ENCODE measurements at places on chromosomes 16 and 17. TPM values are rescaled to one million over a fixed set of nuclear protein-coding genes. Genes with fewer than 3 reads are reported as not detected.

Gene NPIPB4
- total RNA-seq = 8.2 TPM

Gene CCL11
- not detected for total RNA-seq

Gene NAE1
- total RNA-seq = 148 TPM

- peak; percentile 67 for DNase-seq
These were observed 121.1 kb downstream of the SPACA3 start for GRCh38 chr17:33112763-33113162.

DNA sequence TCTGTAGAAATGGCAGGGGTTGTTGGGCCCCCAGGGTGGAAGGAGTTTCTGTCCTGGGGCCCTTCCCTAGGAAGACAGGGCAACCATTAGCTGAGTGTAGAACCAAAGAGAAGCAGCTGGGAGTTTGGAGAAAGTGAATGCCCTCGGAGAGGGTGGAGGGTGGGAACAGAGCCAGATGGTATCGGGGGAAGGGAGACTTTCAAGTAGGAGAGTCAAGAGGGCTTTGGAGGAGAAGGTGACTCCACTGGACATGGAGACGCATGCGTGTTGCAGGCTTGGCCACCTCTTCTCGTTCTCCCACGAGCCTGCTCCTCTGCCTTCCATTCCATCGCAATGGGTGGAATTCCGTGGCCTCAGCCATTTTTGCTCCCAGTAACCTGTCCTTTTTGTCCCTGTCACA lies 19.4 kb downstream of the SLC47A1 start:
- DNase-seq = no peak

GRCh38 chr17:10151667-10152496 lies 46.5 kb downstream of the GAS7 start:
- DNase-seq = peak; percentile 55

DNA sequence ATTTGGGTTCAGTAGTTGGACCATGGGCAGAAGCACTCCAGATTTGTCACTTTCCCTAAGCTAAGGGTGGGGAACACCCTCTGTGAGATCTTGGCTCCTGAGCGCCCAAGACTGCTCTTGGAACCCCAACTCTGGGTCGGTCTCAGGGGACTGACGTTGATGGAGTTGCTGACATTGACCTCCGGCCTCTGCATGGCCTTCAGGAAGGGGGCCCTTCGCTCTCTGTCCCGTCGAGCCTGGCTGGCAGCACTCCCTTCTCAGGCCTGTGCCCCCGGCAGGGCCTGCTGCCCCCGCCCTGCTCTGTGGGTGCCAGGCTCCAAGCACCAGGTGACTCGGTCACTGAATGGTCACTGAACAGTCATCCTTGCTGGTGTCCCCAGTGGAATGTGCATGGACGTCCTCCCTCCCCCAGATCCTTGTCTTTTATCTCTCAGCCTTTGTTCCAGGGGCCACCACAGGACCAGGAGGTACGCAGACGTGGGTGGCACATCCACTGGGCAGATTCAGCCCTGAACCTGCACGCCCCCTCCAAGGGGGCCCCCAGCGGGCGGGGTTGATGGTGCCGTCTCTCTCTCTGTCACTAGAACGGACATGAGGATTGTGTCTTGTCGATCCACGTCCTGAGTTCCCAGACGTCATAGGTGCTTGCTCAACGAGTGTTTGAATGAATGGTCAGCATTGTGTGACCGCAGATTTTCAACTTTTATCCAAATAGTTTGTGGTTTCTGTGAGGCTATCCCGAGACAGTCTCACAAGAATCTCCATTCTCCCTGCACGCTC lies 314.5 kb downstream of the SEC14L1 start:
- DNase-seq = no peak

Gene ADGRG1
- total RNA-seq = 4.9 TPM

GRCh38 chr16:46638947-46639925 lies 18.1 kb upstream of the SHCBP1 start:
- DNase-seq = no peak

GRCh38 chr17:81959362-81960129 lies 1.4 kb downstream of the NOTUM start:
- DNase-seq = peak; percentile 76

DNA sequence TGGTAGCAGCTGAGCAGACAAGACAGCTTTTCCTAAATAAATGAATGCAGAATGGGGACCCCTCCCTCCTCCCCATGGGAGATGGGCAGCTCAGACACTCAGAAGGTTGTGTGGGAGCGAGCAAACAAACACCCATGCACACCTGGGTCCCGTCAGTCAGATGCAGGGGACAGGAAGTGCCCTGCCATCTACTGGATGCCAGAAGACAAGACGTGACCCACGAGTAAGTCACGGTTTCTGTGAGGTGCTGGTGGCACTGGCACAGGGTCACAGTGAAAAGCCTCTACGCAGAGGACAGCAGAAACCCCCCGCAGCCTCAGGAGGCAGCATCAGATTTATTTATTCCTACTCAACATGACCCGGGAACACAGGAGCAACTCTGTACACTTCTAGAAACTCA lies 8.4 kb downstream of the HBQ1 start:
- no peak for DNase-seq

Gene FKBP10
- 123 TPM for total RNA-seq

GRCh38 chr17:2391597-2392251 lies 9.1 kb downstream of the MNT start:
- DNase-seq = no peak

DNA sequence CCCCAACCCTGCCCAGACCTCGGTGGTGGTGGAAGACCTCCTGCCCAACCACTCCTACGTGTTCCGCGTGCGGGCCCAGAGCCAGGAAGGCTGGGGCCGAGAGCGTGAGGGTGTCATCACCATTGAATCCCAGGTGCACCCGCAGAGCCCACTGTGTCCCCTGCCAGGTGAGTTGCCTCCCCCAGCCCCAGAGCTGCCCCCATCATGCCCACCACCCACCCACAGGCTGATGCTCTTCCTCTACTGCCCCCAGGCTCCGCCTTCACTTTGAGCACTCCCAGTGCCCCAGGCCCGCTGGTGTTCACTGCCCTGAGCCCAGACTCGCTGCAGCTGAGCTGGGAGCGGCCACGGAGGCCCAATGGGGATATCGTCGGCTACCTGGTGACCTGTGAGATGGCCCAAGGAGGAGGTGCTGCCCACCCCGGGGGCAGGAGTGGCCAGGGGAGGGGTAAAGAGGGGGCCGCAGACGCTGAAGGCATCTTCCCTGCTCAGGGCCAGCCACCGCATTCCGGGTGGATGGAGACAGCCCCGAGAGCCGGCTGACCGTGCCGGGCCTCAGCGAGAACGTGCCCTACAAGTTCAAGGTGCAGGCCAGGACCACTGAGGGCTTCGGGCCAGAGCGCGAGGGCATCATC lies 8.4 kb downstream of the GALK1 start:
- no peak for DNase-seq

GRCh38 chr17:83154311-83155127 lies 75.1 kb downstream of the METRNL start:
- no peak for DNase-seq

- DNase-seq = no peak
These were observed 46.1 kb downstream of the KCNJ16 start for GRCh38 chr17:70121126-70121525.

- DNase-seq = no peak
These were observed 1231.8 kb downstream of the CDH11 start for GRCh38 chr16:63890081-63890480.

- no peak for DNase-seq
These were observed 4.7 kb downstream of the CDC42EP4 start for GRCh38 chr17:73307130-73307529.

Gene GHDC
- total RNA-seq = 2.8 TPM

DNA sequence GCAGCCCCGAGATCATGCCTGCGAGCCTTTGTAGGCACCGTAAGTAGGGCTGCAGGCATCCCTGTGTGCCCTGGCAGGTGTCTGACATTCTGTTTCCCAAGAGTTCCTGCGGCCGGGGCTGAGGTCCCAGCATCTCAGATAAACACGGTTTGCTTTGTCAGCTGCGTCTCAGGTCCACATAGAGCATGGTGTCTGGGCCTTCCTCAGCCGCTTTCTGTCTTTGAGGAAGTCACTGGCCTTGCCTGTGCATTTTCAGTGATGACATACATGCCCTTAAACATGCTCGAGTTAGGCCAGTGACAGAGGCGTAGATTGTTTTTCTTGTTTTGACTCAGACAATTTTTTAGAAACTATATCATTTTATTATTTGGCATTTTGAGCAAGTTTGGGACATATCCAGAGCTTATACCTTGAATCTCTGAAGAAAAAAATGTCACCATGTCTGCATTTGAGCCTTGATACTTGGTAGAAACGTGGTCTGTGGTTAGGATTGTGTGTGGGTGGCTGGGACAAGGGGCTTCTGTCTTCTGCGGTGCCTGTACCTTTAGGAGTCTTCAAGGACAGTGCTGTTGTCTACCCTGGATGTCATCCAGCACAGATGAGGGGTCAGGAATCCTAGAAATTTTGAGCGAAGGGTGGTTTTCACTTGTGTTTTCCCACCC lies 105.8 kb downstream of the SNX29 start:
- no peak for DNase-seq

Gene VMO1
- total RNA-seq = not detected

Gene SPATA22
- total RNA-seq = not detected

Gene OR4D1
- total RNA-seq = not detected

GRCh38 chr16:67928561-67929364 lies 2.9 kb downstream of the CTRL start:
- peak; percentile 69 for DNase-seq

DNA sequence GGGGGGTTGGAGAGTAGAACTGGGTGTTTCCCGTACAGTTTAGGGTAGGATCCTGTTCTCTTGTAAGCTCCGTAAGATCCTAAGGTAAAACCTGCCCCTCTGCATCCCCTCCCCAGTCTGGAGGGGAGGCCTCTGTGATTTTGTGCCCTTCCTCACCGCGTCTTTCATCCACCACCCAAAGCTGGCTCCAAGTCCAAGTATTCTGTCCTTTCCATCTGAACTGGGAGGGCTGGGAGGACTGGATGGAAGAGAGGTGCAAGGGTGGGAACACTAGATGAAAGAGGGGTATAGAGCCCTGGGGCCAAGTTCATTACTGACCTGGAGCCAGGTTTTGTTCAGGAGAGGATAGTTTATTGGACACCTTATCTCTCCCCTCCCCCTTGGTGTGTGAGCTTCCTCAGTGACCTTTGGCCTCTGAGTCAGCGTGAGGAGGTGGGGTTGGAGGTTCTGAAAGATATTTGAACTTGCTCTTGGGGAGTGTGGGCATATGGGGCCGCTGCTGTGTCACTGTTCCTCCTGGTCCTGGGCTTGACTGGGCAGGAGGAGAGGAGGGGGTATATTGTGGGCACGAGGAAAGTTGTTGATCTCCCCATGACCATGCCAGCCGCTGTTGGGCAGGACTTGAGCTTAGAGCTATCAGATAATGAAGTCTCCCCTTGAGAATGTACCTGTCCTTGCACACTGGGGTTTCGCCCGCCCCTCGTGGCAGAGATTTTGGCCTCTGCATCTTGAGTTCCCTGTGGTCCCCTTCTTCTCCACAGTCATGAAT lies 1.6 kb downstream of the LASP1 start:
- peak; percentile 87 for DNase-seq

GRCh38 chr16:52928955-52929354 lies 123.7 kb downstream of the CHD9NB start:
- no peak for DNase-seq

DNA sequence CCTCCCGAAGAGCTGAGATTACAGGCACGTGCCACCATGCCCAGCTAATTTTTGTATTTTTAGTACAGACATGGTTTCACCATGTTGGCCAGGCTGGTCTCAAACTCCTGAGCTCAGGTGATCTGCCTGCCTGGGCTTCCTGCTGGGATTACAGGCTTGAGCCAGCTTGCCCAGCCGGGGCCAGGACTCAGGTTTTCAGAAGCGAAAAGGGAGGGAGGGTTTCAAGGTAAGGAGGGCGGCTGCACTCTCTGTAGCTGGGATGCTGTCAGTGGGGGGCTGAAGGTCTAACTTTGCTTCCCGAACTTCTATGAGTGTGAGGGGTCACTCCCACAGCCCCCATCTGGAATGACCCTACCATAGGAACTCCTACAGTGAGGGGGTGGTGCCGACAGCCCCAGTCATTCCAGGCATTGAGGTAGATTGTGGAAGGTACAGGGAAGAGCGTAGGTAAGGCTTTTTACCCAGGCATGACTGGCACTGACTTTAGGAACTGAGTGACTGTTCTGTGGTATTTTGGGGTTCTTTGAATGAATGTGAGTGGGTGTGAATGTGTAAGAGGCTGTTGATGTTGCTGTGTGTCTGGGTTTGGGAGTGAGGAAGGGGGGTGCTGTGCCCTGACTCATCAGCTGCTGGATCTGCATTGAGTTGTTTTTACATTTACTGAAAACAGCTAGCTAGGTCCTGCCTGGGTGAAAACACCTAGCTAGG lies 3.8 kb upstream of the C1QL1 start:
- DNase-seq = peak; percentile 78

DNA sequence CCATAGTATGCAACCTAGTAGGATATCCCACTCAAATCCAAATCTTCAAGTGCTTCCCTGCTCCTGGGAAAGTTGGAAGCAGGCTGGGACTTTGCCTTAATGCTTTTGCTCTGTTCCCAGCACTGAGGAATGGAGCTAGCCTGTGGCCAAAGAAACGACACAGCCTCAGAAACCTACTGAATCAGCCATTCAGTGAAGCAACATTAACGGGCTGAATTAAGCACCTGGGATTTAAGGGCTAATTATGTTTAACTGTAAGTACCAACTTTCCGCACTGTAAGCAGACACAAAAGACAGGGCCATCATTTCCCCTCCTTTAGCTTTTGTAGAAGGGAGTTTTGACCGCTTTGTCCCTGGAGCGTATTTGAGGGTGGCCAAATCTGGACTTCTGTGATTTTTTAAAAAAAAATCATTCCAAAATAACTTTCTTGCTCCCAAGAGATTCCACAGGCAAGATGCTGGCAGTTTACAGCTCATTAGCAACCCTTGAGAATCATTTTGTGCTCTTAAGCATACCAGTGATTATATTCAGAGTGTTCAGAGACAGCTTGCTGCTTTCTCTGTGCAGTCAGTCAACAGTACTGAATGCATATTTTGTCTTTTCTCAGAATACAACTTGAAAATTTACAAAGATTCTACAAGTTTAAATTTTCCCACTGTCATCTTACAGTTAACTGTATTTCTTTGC lies 17.6 kb upstream of the NOL11 start:
- DNase-seq = no peak

Gene NR1D1
- total RNA-seq = 1.4 TPM

- DNase-seq = no peak
These were observed 26.0 kb upstream of the DLX3 start for GRCh38 chr17:50020841-50021599.

Gene TTLL6
- total RNA-seq = not detected
